ENCODE measurements at places on chromosomes 4 and X.
A peak's percentile ranks its signal among the peaks of the same experiment; 100 is the strongest.

GRCh38 chrX:120244395-120244734 lies 6.2 kb upstream of the ZBTB33 start:
- DNase-seq, result no peak

GRCh38 chr4:183098019-183098722 lies 886 bp upstream of the WWC2 start:
- DNase-seq, result peak; percentile 88

GRCh38 chr4:135485371-135485770 lies 1283.8 kb upstream of the PABPC4L start:
- DNase-seq, result no peak

GRCh38 chrX:129058405-129058804 lies 464.9 kb downstream of the SMARCA1 start:
- DNase-seq, result no peak

DNA sequence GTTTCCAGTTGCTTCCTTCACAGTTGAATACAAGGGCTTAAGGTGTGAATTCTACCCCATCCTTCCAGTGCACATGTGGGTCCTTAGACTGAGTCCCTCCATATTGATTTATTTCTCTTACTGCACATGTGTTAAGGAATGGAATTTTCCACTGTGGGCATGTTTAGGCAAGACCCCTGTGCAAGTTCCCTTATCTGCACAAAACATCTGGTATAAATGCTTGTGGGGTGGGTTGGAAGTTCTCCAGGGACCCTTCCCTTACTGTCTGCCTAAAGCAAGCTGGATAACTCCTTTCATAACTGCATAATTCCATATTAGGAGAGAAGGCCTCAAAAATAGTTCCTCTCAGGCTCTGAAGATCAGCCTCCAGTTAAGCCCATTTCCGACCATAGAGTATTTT lies 570.9 kb downstream of the ADGRL3 start:
- no peak for DNase-seq

GRCh38 chrX:155715141-155715540 lies 102.4 kb upstream of the TMLHE start:
- no peak for DNase-seq

GRCh38 chr4:109177096-109177810 lies 125.2 kb downstream of the COL25A1 start:
- DNase-seq, result no peak

- no peak for DNase-seq
Measured at GRCh38 chrX:44795945-44796450, 47.8 kb upstream of the DUSP21 start.

DNA sequence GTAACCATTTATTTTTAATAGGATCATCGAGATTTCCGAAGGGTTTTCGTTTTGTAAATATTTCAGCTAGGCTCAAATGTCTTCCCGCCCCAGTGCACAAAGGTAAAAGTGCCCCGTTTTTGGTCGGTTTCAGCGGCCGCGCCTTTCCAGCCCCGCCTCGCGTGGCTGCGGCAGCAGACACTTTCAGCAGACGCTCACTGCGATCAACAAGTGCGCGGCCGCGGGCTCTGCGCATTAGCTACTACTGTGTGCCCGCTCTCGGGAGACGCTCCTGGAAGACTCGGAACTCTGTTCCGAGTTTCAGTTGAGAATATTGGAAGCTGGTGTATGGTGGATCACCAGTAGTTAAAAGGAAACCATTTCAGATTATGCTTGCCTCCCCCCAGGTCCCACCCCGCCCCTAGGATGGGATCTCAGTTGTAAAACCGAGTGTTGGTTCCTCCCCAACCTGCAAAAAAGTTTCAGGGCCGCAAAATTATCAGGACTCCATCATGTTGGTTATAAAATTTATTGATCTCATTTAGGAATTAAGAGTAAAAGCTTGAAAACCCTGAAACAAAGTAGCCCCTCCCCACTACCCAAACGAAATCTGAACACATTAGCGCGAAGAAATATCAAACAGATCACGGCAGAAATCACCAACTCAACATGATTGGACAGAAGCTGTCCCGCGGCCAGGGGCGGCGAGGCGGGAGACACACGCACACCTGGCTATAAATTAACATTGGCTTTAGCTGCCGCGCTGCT lies 2.2 kb downstream of the SOX3 start:
- DNase-seq, result no peak

DNA sequence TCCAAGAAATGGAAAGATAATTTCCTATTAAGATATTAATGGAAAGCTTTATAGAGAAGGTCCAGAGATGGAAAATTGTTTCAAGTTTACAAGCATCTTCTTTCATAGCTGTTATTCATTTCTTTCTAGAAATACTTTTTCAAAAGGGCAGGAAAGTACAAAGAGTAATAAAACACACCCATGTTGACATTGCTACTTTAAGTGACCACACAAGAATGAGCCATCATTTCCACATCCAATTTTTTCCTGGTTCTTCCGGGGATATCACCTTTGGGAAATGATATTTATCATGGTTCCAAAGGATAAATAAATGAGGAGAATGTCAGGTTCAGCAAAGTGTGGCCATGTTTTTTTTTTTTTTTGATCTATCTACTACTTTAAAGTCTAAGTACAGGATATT lies 4.5 kb downstream of the GLRA2 start:
- DNase-seq, result no peak

DNA sequence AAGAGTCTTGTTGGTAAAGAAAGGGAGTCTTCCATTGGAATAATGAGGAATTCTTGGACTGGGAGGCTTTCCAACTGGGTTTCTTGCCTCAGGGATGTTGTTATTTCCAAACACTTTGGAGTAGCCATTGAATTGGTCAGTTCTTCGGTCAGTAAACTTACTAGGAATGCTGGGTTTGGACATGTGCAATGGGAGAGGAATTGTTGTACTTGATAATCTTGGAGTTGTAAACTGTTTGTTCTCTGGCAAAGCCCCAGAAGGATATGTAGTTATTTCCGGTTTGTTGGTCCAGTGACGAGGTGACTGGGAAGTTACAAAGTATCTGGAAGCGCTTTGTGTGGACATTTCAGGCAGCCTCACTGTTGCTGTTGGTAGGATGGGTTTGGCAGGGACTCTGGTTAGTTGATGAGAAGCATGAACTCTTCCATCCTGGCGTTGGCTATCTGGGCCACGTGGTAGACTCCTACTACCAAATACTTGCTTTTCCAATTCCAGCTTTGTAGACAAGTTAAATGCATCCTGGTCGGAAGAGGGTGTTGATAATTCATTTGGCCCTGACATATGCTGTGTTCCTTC lies 25.9 kb downstream of the MXRA5 start:
- DNase-seq, result peak; percentile 34

GRCh38 chrX:130083107-130083490 lies 27.2 kb downstream of the ELF4 start:
- DNase-seq, result no peak

GRCh38 chr4:170374770-170375169 lies 285.0 kb upstream of the AADAT start:
- no peak for DNase-seq

- DNase-seq, result no peak
Measured at GRCh38 chr4:127776620-127777019, 5.5 kb upstream of the HSPA4L start.

DNA sequence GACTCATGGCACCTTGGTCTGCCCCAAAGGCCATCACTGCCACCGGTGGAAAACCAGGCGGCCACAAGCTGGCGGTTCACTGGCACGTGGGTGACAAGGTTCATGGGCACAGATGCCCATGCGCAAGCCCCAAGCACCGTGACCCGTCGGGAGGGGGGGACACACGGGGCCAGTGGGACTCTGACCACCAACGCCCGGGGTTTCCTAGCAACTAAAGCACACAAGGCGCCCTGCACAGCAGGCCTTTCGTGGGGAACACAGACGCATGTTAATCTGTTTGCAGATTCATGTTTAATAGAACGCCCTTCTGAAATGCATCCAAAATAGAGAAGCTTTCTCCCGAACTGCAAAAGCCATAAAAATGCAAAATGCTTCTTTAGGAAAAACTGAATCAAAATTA lies 43.9 kb downstream of the FAM53A start:
- DNase-seq, result no peak

DNA sequence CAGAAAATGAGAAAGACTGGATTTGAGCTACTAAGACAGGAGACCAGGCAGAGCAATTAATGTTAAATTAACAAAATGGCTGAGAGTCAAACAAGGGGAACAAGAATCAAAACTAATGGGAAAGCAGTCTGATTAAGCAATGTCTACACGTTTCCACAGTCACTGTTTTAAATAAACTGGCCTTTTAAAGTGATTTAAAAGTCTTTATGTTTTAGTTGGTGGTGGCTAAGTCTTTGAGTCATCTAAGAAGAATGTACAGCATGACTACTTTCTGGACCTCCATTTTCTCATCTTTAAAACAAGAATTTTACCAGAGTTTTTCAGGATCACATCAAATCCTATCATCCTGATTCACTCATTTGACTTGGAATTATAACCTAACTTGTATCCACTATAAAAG lies 233.8 kb downstream of the ENOX2 start:
- peak; percentile 14 for DNase-seq

DNA sequence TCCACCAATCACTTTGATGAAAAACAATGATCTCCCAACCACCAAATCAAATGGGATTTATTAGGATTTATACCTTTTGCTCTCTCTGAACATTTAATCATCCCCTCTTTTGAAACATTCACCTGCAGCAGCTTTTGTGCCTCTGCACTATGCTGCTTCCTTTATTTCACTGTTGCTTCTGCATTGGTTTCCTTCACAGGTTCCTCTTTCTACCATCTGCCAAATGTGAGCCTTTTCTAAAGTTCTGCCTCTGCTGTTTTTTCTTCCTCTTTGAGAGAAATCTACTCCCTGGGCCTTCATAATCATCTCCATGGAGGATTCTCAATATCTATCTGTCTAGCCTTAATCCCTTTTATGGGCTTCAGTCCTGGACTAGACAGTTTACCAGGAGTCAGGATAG lies 24.7 kb downstream of the CUL4B start:
- no peak for DNase-seq

DNA sequence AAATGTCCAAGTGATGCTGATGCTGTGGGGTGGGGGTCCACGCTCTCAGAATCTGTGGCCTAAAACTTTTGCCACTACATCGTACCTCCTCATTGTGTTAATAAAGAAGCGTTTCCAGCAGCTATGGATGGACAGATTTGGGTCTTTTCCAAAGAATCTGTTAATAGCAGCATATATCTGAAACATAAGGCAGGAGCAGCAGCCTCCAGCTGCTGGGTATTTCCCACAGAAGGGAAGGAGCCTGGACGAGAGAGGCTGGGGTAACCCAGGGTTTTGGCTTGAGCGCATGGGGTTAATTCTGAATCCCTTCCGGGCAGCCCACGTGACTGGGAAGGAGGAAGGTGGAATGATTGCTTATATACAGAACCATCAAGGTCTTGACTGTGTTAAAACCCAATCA lies 332.4 kb downstream of the BCOR start:
- DNase-seq, result no peak

DNA sequence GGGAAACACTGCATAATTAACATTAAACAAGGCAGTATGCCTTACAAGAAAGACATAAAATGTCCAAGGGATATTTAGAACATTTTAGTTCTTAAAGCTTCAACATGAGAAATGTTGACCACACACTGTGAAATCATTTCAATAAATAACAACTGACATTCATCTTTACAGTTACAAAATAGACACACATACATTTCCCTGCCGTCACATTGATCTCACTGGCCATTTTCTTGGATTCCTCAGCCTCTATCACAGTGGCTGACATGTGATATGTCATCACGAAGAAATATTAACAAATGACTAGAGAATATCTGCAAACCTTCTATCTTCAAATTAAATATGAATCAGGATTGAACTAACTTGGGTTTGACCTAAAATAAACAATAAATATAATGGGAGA lies 1.9 kb downstream of the CXCL2 start:
- no peak for DNase-seq

DNA sequence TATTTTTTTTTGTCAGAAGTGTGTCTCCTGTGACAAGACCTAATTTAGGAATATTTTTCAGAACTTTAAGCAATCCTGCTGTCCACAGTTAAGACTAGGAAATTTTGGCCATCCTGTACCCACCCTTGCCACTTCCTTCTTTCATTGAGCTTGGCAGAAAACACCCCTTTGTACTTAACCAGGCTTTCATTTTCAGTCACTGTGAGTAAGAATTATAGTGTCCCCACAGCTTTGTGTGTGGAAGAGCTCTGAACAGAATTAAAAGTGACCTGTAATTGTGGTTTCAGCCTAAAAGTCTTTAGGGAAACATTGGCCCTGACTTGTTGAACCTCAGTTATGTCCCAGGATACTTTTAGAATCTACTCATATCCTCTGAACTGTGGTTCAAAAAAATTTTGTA lies 153.7 kb upstream of the BMP3 start:
- no peak for DNase-seq

DNA sequence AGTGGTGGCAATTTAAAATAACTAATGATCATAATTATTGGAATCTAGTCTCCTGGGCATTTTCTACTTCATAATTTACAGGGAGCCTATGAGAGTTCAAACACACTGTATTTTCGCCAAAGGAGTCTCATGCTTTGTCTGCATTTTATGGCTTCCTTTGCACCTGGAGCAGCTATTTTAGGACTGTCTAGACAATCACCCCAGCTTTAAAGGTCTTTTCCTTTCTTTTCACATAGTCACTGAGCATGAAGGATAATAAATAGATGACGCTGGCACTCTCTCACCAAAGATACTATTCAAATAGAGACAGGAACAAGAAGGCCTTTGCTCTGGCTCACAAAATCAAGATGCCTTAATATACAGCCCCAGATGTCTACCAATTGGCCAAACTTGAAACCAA lies 43.0 kb downstream of the AMELX start:
- DNase-seq, result no peak

DNA sequence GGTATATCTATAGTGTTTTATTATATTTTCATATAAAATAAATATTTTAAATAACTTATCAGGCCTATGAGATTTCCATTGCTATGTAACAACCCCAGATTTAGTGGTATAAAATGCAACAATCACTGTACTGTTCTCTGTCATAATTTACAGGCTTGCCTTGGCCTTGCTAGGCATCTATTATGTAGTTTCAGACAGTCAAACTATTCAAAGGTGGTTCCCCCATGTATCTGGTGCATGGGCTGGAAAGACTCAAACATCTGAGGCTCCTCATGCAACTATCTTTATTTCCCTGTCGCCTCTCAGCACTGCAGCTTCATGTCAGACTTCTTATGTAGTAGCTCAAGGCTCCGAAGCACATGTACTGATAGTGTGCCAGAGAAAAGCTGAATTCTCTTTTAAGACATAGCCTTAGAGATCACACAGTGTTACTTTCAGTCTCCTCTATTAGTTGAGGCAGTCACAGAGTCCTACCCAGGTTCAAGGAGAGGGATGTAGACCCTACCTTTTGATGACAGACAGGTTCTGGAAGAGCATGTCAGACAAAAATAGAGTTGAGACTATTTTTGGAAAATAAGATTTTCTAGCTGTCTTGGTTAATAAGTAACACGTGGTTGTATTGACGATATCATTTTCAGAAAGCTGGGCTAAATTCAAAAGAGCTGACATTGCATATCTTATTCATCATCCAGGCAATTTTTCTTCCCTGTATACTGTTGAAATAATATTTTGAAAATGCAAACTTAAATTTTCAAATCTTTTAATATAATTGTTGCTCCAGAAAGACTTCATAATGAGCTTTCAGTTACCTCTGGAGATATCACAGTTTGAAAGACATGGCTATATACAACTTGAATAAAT lies 19.4 kb downstream of the MTTP start:
- no peak for DNase-seq

GRCh38 chrX:69031971-69032391 lies 133.3 kb downstream of the PJA1 start:
- DNase-seq, result peak; percentile 2

- DNase-seq, result no peak
Measured at GRCh38 chrX:17456526-17456925, 81.5 kb downstream of the NHS start.

GRCh38 chr4:81069706-81070331 lies 39.3 kb downstream of the BMP3 start:
- DNase-seq, result peak; percentile 57
